ENCODE measurements at places on chromosomes 5 and 9.

GRCh38 chr5:74145951-74146350, 494.6 kb downstream of the ENC1 start:
- DNase-seq, result no peak

DNA sequence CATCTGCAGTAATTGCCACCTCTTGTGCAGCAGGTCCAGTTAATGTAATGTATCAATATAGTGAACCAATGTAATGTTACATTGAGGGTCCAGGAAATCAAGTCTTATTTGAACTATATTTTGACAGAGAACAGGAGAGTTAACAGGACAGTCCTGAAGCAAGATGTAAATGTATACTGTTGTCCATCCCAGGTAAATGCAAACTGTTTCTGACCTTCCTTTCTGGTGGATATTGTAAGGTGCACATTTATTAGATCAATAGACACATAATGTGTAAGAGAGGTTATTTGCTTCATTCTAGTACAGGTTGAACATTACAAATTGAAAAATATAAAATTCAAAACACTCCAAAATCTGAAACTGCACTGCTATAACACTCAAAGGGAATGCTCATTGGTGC, 23.4 kb upstream of the FBXW11 start:
- DNase-seq, result no peak

GRCh38 chr5:53766673-53767072, 206.2 kb downstream of the NDUFS4 start:
- no peak for DNase-seq

GRCh38 chr5:132102101-132102701, 28.6 kb downstream of the CSF2 start:
- peak; percentile 66 for DNase-seq

GRCh38 chr5:62289813-62290212, 16.2 kb upstream of the KIF2A start:
- DNase-seq, result no peak

GRCh38 chr5:174555726-174556125, 168.7 kb upstream of the MSX2 start:
- no peak for DNase-seq

DNA sequence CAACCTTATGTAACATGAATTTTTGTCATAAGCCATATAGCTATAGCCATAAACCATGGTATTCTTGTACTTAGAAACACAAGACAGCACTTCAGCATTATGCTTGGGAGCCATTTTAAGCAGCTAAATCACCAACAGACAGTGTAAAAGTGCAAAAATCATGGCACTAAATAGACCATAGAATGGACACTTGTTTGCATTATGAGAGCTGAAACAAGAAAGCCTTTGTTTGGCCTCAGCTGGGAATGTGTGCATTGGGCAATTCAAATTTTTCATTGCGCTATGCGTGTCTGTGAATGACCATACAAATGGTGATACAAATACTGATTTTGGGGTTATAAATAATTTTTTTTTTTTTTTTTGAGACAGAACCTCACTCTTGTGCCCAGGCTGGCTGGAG, 23.7 kb downstream of the KDM4C start:
- no peak for DNase-seq

GRCh38 chr5:78275998-78276543, 18.4 kb downstream of the AP3B1 start:
- DNase-seq, result no peak
